Stimulated activated CD4-positive, alpha-beta T cell treated with anti-CD3 and anti-CD28 coated beads, Interleukin-15, amount 100 ng/mL, for 1 hour (primary cell): ENCODE measurements at places on chromosomes 1 and 21.

DNA sequence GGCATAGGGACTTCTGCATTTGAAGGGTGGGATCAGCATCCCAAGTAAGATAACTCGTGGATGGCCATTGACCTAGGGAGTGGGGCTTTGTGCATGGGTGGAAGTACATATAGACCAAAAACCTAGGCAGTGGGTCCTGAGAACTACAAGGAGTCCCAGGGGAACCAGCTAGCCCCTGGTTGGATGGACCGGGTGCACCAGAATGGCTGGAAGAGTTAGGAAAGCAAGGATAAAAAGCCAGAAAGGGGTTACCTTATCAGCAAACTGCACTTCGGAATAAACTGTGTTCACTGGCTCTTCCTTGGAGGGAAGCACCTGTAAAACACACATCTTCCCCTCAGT, 26.6 kb upstream of the SLAMF6 start:
- DNase-seq, result no peak

DNA sequence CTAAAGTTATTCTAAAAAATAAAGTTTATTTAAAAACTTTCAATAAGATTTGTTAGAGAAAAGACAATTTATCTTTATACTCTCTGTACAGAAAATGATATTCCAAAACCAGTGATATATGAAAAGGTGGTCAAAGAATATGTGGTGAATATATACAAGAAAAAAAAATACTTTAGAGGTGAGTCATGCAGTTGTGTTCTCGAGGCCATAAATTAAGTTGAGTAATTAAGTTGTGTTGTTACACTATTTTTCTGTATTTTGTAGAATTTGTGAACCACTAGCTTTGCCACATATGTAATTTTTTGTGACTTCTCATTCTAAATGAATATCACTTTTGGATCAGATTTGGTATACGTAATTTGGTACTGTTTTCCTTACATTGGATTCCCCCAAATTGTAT, 23.6 kb upstream of the DUSP10 start:
- DNase-seq, result no peak

- no peak for DNase-seq
These were observed 8.4 kb downstream of the CLEC20A start for GRCh38 chr1:178488393-178488792.

DNA sequence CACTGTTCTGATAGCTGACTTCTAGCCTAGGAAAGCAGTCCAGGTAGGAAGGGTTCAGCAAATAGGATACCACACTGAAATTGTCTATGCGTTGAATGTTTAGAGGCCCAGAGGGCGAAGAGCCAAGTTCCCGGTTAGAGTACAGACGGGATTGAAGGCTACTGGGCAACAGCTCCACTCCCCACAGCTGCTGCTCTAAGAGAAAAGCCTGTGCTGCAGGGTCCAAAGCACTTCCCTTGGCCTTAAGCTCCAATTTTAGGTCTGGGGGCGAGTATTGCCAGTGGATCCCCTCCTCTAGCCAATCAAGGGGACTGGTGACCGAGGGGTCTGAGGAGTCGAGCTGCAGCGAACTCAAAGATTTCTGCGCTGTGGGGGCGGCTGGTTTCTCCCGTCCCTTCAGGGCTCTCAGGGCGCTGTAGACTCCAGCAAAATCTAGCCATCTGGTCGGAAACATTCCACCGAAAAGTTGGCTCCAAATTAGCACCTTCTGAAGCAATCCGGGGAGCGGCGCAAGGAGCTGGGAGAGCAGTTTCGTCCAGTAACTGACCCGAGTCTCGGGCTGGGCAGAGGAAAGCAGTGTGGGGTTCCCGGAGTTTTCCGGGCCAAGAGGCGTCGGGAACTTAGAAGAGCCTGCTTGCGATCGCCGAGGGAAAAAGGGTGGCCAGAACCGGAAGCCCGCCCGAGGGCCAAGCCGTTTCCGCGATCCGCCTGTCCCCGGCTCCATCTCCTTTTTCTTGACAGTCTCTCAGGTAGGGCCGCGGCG, 748 bp downstream of the PPP1R15B start:
- no peak for DNase-seq

DNA sequence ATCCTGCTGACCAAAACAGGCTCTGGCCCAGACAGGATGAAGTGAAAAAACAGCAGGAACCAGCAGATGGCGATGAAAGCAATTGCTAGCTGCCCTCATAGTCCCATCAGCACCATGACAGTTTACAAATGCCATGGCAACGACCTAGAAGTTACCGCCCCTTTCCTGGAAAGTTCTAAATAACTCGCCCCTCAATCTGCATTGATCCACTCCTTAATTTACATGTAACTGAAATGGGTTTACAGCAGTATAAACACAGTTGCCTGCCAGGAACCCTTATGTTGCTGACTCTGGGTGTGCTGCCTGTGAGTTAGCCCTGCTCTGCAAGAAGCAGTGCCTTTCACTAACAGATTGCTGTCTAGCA, 65.5 kb upstream of the CR1L start:
- DNase-seq, result no peak

GRCh38 chr1:160911441-160911840, 26.5 kb upstream of the ITLN1 start:
- DNase-seq, result no peak

DNA sequence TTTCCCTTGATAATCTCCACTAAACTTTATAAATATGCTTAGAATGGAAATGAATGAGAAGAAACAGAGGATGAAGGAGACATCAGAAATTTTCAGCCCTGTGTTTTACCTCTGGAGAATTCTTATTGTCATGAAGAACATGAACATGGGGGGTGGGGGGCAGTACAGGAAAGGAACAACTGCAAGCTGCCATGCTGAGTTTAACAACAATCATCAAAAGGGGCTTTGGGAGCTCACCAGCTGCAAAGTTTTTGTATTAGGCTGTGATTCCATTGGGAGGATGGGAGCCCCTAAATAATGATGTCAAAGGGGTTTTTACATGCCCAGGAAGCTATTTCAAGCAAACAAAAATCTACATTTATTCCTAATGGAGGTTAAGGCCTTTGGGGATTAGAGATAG, 103.3 kb downstream of the AKT3 start:
- DNase-seq, result no peak

DNA sequence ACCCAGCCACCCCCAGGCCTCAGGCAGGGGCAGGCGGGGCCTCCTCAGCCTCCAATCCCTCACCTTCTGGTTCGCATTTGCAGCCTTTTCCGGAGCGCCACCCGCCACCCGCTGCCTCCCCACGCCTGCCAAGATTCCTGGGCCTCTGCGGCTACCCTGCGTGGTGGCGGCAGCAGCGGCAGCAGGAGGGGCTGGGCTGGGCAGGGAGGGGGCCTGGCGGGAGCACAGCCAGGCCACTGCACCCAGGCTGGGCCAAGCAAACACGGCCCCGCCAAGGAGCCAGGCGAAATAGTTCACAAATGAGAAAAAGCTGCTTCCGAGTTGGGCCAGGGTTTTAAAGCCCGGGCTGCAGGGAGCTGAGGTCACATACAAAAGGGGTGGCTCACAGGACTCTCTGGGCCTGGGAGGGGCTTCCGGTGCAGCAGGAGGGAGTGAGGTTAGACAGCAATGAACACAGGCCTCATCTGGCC, 9.8 kb downstream of the COL8A2 start:
- DNase-seq, result no peak

DNA sequence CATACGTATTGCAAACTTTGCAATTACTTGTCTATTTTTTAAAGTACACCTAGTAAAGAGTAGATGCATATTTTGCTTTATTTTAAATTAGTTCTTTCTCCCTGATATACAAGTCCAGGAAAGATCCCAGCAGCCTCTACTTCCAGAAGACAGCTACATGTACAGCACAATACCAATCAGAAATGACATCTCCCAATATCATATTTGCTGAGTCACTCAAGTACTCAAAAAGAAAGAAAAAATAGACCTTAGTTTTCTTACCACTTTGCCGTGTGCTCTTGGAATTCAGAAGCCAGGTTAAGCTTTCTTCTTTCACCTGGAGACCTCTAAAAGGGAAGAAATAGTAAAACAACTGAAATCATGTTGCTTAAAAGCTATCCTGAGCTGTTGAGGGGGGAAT, 412.6 kb upstream of the RUNX1 start:
- DNase-seq, result no peak

- no peak for DNase-seq
These were observed 53.3 kb downstream of the ZFYVE9 start for GRCh38 chr1:52195161-52195560.

DNA sequence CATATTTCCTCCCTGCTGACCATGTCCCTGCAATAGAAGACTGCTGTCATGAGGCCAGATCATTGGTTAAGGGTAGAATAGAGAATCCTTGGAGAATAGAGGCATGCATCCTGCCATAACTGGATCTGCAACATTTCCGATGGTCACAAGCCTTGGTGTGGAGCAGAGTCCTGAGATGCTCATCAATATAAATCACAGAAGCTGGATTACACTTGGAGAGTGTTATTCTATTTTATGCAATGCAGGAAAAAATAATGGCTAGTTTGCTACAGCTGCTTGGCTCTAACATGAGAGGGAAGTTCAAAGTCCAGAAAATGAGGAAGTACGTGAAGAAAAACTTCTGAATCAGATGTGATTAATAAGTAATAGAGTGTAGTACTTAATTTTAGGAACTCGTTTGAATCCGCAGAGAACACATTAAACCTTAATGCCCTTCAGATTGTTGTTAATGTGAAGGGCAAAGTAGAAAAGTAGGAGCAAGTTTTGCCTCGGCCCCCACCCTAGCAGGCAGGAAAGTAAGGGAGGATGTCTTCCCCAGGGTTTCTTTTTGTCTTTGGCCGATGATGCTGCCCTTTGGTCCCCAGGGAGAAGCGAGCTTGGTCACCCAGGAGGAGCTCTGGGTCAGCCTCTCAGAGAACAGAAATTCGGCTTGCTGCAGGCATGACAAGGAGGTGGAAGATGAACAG, 59.5 kb downstream of the KCNK1 start:
- no peak for DNase-seq

DNA sequence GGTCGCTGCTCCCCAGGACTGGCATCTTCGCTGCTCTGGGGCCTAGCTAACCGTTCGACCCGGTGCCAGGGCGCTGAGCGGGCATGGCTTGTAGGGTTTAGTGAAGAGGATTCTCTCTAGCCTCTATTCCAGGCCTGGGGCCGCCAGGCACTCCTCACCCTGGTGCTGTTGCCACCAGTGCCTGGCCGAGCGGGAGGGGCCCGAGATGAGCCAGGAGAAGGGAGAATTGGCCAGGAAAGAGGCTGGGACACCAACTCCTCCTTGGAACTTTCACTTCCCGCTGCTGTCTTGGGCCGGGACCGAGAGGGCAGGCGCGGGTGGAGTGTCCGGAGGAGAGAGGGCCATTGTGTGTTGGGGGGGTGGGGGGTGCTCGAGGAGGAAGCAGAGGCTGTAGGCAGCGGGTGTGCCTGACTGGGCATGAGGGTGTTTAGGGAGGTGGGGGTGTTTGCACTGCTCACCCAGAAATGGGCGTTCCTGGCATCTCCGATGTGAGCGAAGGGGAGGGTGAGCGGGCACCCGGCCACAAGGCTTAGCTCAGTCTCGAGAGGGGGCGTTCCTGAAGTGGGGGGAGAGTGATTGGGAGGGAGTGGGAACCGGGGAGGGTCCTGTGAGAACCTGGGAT, 772 bp downstream of the ADAM15 start:
- no peak for DNase-seq

GRCh38 chr1:162950187-162950586, 89.2 kb upstream of the CCDC190 start:
- no peak for DNase-seq

DNA sequence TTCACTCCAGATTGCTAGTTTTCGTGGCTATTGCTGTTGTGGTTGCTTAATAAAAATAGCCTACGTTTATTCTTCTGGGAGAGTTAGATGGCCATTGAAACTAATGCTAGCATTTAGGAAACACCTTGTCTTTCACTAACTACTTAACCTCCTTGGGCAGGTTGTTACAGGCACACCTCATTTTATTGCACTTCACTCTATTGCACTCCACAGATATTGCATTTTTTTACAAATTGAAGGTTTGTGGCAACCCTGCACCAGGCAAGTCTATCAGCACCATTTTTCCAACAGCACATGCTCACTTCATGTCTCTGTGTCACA, 11.3 kb upstream of the MARK1 start:
- DNase-seq, result no peak

DNA sequence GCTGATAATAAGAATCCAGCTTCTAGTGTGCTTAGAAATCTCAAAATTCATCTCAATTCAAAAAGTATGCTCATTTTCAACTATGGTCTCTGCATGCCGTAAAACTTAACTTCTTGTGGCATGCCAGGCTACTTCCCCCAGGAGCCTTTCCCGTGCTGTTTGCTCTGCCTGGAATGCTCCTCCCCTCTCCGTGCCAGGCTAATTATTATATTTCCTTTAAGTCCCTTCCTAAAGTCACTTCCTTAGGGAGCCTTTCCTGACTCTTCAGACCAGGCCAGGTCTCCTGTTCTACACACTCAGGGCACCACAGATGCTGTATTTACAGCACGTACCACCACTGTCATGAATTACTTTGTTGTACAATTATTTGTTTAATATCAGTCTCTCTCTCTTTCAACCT, 67.1 kb upstream of the PPP2R5A start:
- no peak for DNase-seq

- no peak for DNase-seq
These were observed 160.9 kb downstream of the GPATCH2 start for GRCh38 chr1:217469983-217470382.

DNA sequence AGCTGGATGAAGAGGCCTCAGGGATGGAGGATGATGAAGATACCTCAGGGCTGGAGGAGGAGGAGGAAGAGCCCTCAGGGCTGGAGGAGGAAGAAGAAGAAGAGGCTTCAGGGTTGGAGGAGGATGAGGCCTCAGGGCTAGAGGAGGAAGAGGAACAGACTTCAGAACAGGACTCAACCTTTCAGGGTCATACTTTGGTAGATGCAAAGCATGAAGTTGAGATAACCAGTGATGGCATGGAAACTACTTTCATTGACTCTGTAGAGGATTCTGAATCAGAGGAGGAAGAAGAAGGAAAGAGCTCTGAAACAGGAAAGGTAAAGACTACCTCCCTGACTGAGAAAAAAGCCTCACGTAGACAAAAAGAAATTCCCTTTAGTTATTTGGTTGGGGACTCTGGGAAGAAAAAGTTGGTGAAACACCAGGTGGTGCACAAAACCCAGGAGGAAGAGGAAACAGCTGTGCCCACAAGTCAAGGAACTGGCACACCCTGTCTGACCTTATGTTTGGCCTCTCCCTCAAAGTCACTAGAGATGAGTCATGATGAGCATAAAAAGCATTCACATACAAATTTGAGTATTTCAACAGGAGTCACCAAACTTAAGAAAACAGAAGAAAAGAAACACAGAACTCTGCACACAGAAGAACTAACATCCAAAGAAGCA, 15.4 kb downstream of the L1TD1 start:
- DNase-seq, result no peak

GRCh38 chr1:223147873-223148272, 4.8 kb upstream of the TLR5 start:
- no peak for DNase-seq

GRCh38 chr1:180805316-180805715, 107.4 kb upstream of the KIAA1614 start:
- no peak for DNase-seq

GRCh38 chr1:211639475-211640300, 35.7 kb downstream of the NEK2 start:
- DNase-seq, result no peak

DNA sequence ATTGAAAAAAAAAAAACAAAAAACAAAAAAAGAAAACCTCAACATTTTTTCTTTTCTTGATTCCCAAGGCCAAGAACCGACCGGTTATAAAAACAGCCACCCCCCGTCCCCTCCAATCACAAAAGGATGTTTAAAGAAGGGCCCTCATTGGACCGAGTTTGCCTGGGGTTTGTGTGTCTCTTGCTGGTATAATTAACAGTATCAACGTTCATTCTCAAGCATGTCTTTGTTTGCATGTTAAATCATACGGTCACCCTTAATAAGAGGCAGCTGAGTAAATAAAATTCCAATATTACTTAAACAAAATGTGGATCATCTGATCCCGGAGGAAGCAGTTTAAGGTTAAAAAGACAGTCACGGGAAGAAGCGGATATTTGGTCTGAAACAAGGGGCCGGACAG, 201.1 kb downstream of the PRDM2 start:
- no peak for DNase-seq

GRCh38 chr1:153679337-153680119, 1.0 kb downstream of the NPR1 start:
- DNase-seq, result no peak
